ENCODE measurements at places on chromosomes 1 and 21. TPM values are rescaled to one million over a fixed set of nuclear protein-coding genes. Genes with fewer than 3 reads are reported as not detected.
A peak's percentile ranks its signal among the peaks of the same experiment; 100 is the strongest.

Gene TMEM54
- total RNA-seq, result 42.1 TPM

DNA sequence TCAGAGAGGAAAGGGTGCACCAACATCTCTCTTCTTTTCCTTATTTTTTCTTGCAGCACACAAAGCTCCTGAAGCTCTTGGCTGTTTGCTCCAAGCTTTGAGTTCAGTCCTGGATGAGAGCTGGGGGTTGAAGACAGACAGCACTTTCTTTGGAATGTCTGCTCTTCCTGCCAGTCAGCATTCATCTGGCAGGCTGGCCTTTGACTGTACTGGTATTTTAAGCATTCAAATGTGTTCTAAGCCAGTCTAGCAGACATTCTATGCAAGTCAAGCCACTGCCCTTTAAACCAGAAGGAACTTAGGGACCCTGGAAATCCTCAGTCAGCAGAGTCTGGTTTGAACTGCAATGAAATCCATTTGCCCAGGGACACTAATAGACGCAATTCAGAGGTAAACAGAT, 45.0 kb downstream of the XCL1 start:
- no peak for DNase-seq

- DNase-seq, result no peak
Measured at GRCh38 chr1:101613546-101613945, 376.7 kb downstream of the S1PR1 start.

- no peak for DNase-seq
Measured at GRCh38 chr1:15885269-15885668, 37.8 kb downstream of the SPEN start.

- DNase-seq, result no peak
Measured at GRCh38 chr1:35845766-35846165, 37.2 kb upstream of the AGO1 start.

GRCh38 chr1:62312698-62313097, 6.5 kb downstream of the KANK4 start:
- no peak for DNase-seq

DNA sequence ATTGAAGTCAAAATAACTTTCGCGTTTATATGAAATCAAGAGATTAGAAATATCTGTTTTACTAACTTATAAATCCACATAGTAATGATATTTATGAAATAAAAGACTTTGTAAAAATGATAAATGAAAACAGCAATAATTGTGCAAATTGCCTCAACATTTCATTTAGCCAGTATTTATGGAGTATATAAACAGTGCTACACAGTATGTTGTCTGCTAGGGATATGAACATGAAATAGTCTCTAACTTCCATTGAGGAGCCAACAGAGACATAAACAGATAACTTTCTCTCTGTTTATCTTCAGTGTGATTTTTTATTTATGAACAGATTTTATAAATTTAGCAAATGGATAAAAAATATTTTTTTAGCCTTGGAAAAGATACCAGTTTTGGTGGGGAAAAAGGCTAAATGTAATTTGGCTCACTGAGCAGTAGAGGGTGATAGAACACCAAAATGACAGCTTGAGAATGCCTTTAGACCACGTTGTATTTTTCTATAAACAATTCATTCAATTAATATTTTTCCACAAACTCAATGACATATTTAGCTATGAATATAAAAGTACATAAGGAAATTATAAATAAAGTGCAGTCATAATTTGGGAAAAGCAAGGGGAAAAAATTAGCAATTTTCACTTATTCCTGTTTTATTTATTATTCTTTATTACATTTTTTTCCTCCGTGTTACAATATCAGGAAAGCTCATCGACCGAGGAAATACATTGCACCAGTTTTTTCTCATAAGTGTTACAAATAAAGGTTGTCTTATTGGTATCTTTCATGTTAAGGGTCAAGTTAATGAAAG, 47.5 kb upstream of the EEIG2 start:
- no peak for DNase-seq

Gene INAVA
- total RNA-seq, result 37.6 TPM

Gene AMY1B
- not detected for total RNA-seq

GRCh38 chr1:114218361-114219171, 64.9 kb upstream of the SYT6 start:
- no peak for DNase-seq

DNA sequence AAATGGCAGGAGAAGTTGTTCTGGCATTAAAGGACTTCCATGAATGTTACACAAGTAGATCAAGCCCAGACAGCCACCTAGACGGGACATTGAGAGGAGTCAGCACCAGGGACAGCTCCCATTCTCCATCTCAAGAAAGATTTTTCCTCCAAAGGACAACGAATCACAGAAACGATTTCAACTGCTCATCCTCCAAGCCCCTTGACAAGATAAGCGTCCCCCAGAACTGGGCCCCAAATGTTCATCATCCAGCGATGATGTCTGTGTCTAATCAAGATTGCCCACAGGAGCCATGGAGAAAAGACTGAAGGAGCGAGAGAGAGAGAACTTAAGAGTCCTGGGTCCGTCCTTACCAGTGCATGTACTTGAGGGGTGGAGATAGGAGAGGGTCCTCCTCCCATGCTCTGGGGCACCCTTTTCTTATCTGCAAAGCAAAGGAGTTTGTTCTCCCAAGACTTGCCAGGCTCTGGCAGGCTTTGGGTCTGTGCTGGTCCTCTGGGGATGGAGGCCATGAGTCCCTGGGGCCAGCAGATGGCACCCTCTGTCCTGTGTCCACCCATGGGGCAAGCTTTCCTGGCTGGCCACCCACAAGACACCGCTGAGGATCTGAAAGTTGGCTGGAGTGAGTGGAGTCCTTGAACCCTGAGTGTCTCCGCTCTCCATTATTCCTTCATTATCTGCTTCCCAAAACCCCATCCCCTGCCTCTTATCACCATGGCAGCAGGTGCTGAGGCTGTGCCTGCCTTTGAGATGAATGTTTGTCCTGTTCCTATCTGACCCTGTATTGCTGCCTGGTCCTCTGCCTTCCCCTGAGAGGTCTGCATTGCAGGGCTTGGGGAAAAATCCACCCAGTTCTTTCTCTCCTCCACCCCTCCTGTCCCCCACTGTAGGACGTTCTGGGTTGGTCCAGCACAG, 164.6 kb downstream of the ACTL8 start:
- DNase-seq, result no peak

Gene GJC2
- 1.3 TPM for total RNA-seq

DNA sequence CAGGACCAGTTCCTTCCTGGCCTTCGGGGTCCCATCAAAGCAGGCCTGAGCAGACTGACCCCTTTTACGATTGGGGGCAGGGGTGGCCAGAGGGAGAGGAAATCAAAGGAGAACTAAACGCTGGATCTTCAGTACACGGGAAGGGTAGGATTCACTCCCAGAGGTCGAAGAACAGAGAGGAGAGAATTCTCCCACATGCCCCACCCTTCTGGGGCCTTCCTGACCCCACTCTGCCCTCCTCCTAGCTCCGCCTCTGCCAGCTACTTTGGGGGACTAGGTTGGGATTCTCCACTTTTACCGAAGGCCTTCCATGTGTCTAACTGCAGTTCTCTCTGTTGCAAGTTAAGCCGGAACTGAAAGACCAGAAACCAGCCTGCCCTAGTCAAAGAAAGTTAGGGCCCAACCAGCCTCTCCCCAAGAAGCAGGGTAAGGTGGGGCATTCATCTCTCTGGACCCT, 654 bp upstream of the ARHGEF2 start:
- no peak for DNase-seq

- no peak for DNase-seq
Measured at GRCh38 chr1:221100611-221101010, 221.4 kb downstream of the HLX start.

Gene MPZ
- 3.6 TPM for total RNA-seq

Gene VHLL
- total RNA-seq, result not detected

DNA sequence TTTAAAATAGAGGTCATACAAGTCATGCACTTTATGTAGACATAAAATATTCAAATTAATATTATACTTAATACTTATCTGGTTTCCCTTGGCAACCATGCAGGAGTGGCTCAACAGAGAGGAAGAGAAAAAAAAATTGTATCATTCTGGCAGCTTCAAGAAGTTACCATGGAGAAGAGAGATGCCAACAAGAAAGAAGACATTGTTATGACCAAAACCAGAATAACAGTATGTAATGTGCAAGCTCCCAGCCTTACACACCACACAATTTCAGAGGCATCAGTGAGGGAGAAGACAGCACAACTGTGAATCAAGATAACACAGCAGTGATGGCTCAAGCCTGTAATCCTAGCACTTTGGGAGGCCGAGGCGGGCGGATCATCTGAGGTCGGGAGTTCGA, 49.1 kb upstream of the RCOR3 start:
- no peak for DNase-seq

Gene PRAMEF12
- total RNA-seq, result not detected

DNA sequence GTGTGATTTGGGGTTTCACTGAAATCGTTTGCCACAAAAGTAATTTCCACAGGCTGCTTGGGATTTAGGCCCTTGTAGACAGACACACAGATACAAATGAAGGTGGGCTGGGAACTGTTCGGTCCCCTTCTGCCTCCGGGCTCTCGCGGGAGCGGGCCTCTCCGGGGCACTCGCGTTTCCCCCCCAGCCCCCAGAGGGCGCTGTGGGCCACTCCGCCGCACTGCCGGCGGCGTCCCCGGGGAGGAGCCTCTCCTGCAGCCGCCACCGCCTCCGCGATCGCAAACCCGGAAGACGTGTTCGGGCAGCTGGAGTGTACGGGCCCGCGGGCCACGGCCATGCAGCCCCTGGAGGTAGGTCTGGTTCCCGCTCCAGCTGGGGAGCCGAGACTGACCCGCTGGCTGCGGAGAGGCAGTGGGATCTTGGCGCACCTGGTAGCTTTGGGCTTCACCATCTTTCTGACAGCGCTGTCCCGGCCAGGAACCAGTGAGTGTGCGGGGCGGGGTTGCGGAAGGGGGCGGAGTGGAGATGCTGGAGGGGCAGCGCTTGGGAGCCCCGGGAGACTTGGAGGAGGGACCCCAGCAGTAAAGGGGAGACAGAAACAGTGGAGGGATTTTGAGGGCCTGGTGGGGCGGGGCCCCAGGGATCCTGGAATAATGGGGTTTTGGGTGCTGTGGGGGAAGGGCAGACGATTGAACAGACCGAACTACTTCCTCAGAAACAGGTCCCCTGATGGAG, at the start of gene CYB561D1:
Gene CYB561D1, plus strand, starts transcription at position 290 of the 735 bp plus-strand sequence. Its CDS starts 46 bp downstream, at position 336.
- peak; percentile 93 for DNase-seq

DNA sequence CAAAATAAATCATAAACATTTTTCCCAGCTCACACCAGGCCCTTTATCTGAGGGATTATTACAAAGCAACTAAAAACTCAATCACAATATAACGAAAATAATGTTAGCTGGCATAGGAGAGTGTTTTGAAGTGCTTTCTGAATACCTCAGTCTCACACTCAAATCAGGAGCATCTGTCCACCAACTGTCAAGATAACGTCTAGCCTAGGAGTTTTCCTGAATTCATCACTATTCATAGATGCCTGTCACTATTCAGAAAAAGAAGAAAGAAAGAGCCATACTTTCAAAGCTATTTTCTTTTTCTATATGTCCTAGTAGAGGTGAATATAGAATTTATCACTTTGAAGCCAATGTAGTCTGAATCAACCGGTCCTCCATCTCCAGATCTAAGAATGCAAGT, 127.0 kb downstream of the AKT3 start:
- no peak for DNase-seq

GRCh38 chr1:111992476-111992875, 3.0 kb upstream of the KCND3 start:
- DNase-seq, result no peak

DNA sequence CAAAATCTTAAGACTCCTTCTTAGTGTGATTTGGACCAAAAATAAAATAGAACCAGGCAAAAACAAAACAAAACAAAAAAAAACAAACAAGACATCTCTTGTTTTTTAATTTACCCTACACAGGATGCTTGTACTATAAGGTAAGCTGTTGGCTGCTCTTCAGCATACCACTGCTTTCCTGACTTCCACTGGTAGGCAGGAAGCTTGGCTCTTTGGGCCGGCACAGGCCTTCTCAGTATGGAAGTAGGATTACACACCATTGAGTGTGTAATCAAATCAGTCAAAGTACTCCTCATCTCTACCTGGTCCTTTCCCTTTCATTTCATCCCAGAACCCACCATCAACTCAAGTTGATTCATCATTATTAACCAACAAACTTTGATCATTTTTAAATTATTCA, 61.9 kb upstream of the RGS1 start:
- DNase-seq, result no peak

DNA sequence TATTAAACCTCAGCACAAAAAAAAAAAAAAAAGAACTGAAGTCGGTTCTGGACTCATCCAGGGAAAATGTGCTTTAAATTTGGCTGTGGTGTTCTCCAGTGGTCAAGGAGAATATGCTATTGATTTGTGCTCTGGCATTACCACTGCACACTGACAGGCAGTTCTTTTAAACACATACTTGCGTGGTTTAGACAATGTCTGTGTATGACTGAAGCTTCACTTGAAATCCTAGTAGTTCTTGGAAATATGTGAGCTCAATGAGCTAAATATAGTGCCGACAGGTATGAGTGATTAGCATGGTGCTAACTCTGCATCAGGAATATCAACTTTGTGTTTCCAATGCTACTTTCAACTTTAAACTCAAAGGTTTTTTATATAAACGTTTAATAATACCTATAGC, 415.6 kb downstream of the SMYD3 start:
- DNase-seq, result no peak

DNA sequence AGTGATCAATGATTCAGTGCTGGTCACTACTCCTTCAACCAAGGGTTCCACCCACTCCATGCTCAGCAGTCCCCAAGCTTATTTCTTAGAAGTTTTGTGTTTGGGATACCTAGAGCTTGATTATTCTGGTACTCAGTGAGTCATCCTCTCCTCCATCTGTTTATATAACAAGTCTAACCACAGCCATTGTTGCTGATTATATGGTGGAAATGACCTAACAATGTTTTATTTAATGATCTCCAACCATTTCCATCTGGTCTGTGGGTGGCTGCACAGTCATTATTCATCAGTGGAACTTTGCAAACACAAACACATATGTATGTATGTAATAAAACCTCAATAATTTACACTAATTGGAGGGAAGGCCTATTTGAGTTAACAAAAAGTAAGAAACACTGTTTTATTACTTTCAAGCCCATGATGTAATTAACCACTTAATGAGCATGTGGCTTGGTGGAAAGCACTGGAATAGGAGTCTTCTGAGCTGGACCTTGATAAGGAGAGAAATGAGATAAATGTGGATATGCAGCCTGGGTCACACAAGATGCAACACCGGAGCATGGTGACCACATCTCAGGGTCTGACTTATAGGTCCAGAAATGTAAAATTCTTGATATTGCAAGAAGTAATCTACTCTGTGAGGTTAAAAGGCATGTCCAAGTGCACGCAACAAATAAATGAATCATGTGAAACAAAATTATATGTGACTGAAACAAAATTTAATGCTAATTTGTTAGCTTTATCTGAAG, 99.0 kb upstream of the WLS start:
- DNase-seq, result no peak

Gene SEC16B
- 0.69 TPM for total RNA-seq
